Glutamatergic neuron (in vitro differentiated cells): ENCODE measurements at places on chromosomes 11 and 22. TPM values are rescaled to one million over a fixed set of nuclear protein-coding genes. Genes with fewer than 3 reads are reported as not detected.

The OR2AG1 gene
- not detected for total RNA-seq

The HBE1 gene
- not detected for total RNA-seq

The RASSF10 gene
- total RNA-seq: not detected

The SF1 gene
- total RNA-seq: 415 TPM

The SEC14L6 gene
- not detected for total RNA-seq

The F2 gene
- total RNA-seq: 0.29 TPM
